Fibroblast of skin of back (primary cell): ENCODE measurements at places on chromosomes 2 and 18.

GRCh38 chr2:193703411-193703810 is 1508.7 kb upstream of the TMEFF2 start:
- peak; percentile 5 for DNase-seq

- peak; percentile 86 for DNase-seq
These were observed 13.2 kb upstream of the SEH1L start for GRCh38 chr18:12934454-12935071.

- DNase-seq, result no peak
These were observed 371 bp downstream of the MDH1B start for GRCh38 chr2:206764673-206765241.

DNA sequence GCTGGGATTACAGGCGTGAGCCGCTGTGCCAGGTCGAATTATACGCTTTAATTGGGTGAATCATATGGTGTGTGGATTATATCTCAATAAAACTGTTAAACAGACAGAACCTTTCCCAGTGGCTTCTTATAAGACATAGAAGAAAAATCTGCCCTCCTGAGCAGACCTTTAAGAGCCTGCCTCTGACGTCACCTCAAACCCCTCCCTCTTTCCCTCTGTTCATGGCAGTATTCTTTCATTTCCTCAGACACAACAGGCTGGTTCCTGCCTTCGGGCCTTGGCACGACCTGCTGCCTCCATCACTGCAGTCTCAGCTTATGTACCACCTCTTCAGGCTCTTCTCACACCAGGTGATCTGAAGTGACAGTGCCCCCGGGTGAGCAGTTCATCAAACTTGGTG is 14.0 kb upstream of the PDIA6 start:
- no peak for DNase-seq

DNA sequence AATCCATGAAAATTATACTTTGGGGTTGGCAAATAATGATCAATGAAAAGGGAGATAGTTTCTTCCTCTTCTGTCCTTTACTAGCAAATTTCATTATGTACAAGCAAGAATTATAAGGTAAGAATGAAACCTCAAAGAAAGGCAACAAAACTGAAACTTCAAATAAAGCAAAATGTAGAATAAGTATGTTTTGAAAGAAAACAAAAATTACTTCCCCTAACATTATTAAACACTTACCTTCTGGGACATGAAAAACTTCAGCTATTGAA is 29.4 kb downstream of the THADA start:
- no peak for DNase-seq

DNA sequence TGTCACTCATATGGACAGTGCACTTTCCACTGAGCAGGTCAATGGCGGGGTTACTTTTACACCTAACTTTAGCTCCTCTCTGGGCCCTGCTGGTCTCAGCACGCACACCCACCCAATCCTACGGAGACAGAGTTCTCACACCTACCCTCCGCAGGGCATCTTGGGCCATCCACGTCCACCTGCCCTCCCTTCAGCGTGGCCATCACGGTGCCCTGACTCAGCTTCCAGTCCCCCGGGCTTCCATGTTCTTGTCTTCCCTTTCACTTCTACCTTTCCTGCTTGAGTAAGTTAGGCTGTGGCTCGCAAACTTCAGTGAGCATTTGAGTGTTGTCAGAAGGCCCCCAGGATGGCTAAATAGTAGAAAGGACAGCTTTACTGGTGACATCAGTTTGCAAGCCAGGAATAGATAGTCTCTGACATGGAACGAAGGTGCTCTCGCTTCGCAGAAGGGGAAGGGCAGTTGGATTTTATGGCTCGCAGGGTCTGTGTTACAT is 232.4 kb downstream of the SEPTIN10 start:
- DNase-seq, result no peak

DNA sequence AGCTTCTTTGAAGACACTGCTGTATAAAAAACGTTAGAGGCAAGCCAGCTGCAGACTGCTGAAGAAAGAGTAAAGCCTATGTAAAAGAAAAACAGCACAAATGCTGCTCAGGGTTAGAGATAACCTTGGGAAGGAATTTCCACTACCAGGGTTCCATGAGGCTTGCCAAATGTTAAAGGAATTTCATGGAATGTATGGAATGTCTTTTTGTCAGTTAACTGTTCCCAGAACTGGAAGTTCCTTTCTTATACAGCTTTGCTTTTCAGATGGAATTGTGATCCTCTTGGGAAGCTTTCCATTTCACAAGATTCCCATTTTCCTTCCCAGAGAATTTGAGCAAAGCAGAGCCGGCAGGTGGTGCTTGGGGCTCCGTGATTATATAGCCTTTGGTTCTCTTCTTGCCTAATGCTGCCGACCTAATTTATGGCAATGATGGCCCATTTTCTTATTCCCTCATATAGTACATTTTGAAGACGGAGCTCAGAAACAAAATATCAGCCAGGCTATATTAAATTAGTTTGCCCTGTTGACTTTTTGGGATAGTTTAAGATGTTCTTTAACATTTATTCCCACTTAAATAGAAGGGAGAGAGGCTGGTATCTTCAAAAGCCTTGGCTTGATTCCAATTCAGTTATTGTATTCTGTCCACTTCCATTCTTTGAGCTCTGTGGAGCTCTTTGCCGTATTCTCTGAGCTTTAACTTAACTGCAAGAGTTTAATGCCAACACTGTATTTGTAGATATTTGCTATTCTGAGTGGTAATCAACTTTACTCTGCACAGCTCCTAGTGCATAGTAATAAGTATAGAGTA is 162.3 kb downstream of the PHLPP1 start:
- DNase-seq, result peak; percentile 91

GRCh38 chr18:59426855-59427254 is 67.8 kb upstream of the LMAN1 start:
- no peak for DNase-seq

DNA sequence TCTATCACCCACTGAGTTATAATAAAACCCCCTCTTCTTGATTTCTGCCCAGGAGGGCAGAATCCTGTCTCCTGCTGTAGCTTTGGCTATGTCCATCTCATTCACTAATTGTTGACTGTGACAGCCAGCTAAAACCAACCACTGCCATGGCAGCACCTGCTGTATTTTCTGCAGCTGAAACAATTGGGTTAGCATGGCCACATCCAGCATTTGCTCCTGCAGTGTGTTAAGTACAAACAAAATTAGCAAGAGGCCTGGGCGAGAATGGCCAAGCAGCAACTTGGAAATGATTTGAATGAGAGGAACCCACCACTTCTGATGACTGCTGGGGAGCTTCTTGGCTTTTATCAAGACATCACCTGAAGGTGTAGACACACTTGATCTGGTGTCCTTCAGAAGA is 89.4 kb upstream of the LRRTM1 start:
- DNase-seq, result no peak

DNA sequence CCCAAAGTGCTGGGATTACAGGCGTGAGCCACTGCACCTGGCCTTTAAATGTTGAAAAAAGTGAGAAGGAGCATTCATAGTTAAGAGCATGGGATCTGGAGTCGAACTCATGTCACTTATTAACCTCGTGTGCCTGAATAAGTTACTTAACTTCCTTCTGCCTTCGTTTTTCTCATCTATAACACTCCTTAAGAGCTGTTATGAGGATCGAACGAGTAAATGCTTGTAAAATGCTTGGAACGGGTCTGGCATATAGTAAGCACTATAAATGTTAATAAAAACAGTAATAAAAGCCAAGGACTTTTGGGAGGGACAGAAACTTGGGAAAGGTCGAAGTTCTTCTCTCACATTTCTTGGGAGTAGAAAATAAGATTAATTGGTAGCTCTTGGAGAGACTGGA is 40.8 kb downstream of the RAB10 start:
- DNase-seq, result no peak

DNA sequence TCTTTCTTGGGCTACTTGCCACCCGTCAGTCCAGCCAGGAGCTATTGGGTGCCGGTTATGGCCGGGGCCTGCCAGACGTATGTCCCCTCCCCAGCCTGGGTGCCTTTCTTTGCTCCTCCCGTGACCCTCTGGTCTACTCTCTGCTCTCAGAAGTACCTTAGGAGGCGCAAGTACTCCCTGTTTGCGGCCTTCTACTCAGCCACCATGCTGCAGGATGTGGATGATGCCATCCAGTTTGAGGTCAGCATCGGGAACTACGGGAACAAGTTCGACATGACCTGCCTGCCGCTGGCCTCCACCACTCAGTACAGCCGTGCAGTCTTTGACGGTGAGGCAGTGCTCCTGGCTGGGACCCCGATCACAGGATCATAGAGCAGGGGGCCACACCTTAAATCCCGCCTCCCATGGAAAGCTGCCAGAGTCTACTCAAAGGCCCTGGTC is 99.5 kb downstream of the DYSF start:
- DNase-seq, result no peak

DNA sequence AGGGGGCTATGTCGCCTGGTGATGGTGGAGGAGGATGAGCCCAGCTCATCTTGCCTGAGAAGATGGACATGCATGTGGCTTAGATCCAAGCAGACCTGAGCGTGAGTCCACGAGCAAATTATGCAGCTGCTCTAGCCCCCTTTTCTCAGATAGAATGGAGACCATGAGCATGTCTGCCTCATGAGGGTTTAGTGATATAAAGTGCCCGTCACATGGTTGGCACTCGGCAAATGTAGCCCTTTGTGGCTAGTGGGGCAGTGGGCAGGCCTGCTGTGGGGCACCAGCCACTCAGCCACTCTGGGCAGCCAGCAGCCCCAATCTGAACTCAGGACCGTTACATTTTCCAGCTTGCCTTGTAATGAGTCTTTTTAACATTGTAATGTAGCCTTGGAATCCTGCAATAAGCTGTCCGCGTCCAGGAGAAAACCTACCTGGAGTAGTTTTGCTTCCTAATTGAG is 92.1 kb upstream of the HS6ST1 start:
- no peak for DNase-seq
